Subcutaneous adipose tissue (tissue), 4 donors: ENCODE measurements at places on chromosomes 5 and 9. TPM values are rescaled to one million over a fixed set of nuclear protein-coding genes. Genes with fewer than 3 reads are reported as not detected.

Gene GM2A
- total RNA-seq = 22.6 TPM

Gene PRSS3
- not detected for total RNA-seq

Gene SGCD
- total RNA-seq = 5.7 TPM

Gene CCDC183
- total RNA-seq = 0.82 TPM

Gene CDX1
- total RNA-seq = not detected

Gene GRXCR2
- total RNA-seq = not detected

Gene ZNF618
- total RNA-seq = 3.9 TPM

Gene IRX4
- total RNA-seq = 0.68 TPM

Gene NUTM2G
- not detected for total RNA-seq

Gene ADAMTS12
- 23.3 TPM for total RNA-seq
